Left hindlimb (tissue), 1 donor: ENCODE measurements at places on chromosomes 11 and 22.
A peak's percentile ranks its signal among the peaks of the same experiment; 100 is the strongest.

- DNase-seq: no peak
These were observed 794.0 kb downstream of the CNTN5 start for GRCh38 chr11:99814738-99815137.

GRCh38 chr11:74839971-74840370 lies 91.3 kb downstream of the RNF169 start:
- DNase-seq: no peak

GRCh38 chr11:61187505-61188130 lies 15.7 kb upstream of the PGA3 start:
- peak; percentile 62 for DNase-seq

DNA sequence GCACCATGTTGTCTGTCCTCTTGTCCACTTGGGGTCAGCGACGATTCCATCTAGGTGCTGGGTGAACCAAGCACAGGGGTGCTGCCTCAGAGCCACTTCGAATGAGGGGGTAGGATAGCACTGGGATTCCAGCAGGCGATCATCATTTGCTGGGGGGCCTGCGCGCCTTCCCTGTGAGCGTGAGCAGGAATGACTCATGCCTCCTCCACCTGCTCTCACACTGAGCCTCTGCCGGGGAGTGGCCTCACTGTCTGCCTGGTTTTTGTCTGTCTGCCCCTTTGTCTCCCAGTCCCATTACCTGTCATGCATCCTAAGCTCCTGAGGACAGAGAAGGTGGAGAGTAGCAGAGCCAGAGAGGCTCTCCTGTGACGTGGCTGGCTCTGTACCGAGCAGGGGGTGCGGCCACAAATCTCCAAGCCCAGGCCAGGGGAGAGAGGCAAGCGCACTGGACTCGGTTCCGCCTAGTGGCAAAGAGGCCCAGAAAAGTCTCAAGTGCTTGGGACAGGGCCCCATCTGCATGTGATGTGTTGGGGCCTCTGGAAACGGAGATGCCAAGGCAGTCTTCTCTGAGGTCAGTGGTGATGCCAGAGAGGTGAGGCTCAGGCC lies 30.8 kb downstream of the RSPH14 start:
- no peak for DNase-seq

GRCh38 chr22:50267591-50268390 lies 2.4 kb downstream of the MAPK11 start:
- peak; percentile 77 for DNase-seq

DNA sequence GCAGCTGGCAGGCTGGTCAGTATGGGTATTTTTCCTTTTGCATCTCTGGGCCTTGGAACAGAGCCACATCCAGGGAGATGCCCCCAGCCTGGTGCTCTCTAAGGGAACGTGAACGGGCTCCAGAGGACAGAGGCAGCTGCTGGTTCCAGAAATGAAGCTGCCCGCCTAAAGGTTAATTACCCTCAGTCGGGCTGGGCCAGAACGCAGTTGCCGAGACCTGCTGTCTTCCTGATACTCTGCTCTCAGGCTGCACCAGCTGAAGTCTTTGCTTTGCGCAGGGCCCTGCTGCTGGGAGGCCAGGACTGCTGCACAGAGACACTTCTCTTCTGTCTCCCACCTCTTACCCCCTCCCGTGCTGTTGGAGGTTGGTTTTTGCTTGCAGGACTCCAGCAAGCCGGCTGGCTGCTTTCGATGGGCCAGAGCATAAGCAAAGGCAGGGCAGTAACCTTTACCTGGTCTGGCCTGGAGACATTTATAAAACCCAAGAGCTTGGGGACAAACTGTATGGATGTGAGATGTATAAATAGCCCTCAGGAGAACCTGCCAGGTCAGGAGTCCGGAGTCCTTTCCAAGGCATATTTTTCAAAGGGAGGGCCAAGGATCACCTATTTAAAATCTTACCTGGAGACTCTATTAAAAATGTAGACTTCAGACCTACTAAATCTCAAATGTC lies 197.1 kb downstream of the GRIK4 start:
- no peak for DNase-seq

DNA sequence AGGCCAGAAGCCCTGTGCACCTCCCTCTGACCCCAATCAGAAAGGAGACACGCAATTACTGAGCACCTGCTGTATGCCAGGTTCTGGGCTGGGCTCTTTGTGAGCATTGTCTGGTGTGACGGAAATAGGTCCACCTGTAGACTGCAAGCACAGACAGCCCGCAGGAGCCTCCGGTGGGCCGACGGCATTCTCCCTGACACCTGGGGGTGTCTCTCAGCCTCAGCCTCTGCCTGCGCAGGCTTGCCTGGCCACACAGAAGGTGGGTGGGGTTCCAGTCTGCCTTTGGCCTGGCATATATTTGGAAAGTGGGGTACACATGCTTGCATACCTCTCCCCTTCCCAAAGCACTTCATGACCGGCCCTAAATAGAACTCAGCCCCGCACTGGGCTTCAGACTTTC lies 129.3 kb downstream of the BUD13 start:
- DNase-seq: no peak

DNA sequence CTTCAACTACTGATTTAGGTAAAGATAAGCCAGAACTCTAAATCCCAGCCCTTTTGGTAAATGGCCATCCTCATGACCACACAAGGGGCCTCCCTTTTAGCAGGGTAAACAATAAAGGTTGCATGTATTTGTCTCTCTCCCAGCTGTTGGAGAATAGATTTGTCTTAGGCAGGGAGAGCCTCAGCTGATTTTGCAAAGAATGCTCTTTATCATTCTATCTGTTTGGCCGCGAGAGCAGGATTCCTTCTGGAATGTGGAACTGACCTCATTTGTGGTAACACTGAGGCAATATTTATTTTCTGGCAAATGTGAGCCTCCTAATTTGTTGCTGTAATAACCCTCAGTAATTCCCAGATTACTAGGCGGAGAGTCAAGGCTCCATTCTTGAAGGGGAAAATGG lies 15.3 kb downstream of the PTS start:
- DNase-seq: no peak

DNA sequence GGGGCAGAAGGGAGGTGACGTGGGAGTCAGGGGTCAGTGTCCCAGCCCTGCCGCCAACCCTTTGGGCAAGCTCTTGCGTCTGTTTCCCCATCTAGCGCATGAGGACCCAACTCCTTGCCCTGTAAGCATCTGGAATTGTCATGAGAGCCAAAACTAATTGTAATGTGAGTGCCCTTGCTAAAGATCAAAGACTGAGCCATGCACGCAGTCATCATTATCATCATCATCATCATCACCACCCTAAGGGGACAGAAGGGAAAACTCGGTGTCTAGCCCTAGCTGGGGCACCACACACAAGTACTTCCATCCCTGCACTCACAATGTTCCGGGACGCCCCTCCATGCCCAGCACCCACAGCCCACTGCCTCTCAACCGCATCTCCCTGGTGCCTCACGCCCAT lies 2.5 kb downstream of the LIF start:
- peak; percentile 27 for DNase-seq

DNA sequence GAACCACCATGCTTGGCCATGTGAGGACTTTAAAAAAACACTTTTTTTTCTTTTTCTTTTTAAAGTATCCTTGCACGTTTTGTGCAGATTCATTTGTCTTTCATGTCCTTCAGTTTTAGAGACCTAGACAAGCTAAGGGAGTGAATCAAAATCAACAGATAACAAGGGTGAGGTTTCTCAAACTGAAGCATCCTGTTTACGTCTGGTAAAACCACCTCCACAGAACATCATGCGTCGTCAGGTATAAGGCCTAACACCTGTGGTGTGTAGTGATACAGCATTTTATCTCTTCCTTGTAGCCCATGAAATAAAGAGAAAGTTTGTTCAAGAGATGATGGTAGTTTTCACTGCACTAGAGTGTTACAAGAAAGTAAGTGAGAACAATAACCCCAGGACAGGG lies 26.3 kb upstream of the CSF2RB start:
- DNase-seq: no peak

DNA sequence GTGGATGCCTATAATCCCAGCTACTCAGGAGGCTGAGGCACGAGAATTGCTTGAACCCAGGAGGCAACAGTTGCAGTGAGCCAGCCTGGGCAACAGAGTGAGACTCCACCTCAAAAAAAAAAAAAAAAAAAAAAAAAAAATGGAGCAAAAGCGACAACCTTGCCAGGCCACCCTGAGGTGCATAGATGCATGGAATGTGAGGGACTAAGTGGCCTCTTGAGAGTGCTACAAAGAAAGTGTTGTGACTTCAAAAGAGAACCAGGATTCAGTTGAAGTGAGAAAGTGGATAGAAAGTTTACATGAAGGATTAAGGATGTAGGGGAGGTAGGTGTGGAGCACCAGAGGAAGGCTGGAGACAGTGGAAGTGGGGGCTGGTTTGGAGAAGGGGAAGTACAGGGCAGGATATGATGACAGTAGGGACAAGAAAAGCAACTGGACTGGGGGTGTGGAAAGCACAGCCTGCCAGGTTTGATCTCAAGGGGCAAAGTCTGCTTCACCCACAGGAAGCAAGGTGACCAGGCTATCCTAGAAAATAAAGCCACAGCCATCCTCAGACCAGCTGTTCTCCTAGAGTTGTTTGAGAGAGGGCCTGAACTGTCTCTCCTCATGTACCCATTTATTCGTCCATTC lies 36.0 kb upstream of the OLFML1 start:
- DNase-seq: no peak

- DNase-seq: no peak
These were observed 664 bp downstream of the PTGDR2 start for GRCh38 chr11:60854847-60855725.

- no peak for DNase-seq
These were observed 44.4 kb downstream of the FAT3 start for GRCh38 chr11:92269021-92269420.

GRCh38 chr11:776561-777287 lies 563 bp downstream of the GATD1 start:
- DNase-seq: peak; percentile 42
